ENCODE measurements at places on chromosomes 4 and X.
A peak's percentile ranks its signal among the peaks of the same experiment; 100 is the strongest.

- no peak for DNase-seq
These were observed 56.9 kb downstream of the PCGF3 start for GRCh38 chr4:762211-763190.

GRCh38 chr4:10105421-10105820, 11.2 kb downstream of the WDR1 start:
- DNase-seq: no peak

DNA sequence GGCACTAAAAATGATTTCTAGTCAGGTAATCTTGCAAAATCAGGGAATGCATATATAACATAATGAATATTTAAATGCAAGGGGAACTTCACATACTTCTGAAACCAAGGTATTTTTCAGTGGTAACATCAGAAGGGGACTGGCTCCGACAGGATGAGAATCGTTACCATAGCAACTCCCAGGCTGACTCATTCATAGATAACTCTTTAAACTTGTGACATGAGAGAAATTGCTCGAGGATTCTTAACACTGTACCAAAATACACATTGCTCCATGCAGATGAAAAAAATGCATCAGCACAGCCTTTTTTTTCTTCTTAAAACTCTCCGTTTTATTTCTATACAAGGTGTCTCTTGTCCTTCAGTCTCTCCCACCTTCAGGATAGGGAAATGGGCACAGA, 114.3 kb downstream of the GABRB1 start:
- peak; percentile 71 for DNase-seq

DNA sequence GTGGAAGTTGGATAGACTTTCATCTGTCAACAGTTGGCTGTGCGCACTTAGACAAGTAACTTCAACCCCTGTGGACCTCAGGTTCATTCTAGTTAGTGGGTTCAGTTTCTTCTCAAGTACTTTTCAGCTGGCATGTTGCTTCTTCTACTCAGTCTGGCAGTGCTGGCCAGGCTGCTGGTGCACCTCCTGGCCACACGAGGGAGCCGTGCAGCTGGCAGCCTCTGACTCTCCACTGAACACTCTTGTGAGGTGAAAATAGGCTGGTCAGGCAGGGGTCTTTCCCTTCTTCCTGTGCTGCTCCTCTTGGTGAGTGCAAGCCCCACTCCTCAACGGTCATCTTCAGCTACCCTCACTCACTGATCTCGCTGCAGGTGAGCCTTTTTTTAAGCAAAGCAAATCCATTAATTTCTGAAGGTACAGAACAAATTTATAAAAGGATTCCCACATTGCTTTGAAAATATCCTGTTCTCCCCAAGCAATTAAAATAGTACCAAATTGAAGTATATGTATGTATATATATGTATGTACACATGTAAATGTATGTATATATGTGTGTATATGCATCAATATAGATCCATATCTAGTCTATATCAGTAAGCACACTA, 30.6 kb downstream of the LONRF3 start:
- peak; percentile 41 for DNase-seq

DNA sequence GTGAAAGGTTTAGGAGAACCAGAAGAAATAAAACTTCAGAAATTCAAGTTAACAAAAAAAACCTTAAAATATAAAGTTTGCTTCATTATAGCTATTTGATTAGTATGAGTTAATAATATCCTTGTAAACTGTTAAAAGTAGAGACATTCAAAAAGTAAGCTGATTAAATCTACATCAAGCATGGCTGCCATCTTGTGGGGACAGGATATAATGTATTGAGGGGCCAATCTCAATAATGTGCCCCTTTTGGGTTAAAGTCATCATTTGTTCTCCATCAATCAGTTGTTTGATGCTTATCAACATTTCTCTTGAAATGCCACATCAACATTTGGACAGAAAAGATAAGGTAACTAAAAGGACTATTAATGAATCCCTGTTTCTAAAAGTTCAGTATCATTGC, 4.6 kb upstream of the GRID2 start:
- peak; percentile 15 for DNase-seq

DNA sequence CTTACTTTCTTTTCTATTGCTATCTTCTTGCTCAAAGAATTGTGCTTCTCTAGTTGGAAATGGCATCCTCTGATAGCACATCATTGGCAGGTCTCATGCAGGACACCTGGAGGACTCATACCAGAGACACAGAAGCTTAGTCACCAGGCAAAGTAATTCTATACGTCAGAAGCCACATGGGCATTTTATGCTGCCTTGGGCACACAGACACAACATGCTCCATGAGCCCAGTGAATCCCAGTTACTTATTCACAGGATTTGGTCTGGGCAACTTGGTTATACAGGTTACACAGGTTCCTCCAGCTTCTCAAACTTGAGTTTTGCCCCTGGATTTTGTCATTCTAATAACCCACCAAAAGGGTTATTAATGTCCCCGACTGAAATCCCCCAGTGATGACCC, 7.1 kb downstream of the RASSF6 start:
- no peak for DNase-seq

GRCh38 chrX:148856505-148856904, 356.1 kb downstream of the AFF2 start:
- DNase-seq: no peak

- DNase-seq: peak; percentile 55
These were observed 3.4 kb upstream of the GK start for GRCh38 chrX:30649859-30650258.

GRCh38 chr4:144423930-144424329, 222.0 kb upstream of the HHIP start:
- DNase-seq: no peak

DNA sequence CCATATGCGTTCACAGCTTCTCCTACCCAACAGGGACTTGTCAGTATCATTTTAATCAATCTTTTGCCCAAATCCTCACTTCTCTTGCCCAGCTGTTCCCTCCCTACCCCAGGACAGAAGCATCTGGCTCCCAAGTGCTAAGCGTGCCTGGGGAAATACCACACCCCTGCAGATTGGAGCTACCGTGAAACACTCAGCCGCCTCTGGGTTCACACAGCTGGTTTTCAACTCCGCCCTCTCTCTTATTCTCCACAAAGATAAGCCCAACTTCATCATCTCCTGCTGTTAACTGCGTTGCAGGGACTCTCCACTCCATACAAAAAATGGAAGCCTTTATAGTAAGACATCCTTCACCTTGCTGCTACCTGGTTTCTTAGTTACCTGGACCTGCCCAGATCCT, 147.3 kb upstream of the FTHL17 start:
- DNase-seq: no peak

DNA sequence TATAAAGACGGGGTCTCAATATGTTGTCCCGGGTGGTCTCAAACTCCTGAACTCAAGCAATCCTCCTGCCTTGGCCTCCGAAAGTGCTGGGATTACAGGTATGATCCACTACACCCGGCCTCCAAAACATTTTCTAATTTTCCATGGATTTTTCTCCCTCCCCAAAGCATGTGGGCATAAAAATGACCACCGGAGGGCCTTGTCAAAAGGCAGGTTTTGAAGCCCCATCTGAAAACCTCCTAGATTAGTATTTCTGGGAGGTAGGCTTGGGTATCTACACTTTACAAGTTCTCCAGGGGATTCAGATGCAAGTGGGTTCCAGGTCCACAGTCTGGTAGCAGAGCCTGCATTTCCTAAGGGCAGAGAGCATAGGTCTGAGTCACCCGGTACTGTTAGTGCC, 1.4 kb upstream of the GPR173 start:
- no peak for DNase-seq

DNA sequence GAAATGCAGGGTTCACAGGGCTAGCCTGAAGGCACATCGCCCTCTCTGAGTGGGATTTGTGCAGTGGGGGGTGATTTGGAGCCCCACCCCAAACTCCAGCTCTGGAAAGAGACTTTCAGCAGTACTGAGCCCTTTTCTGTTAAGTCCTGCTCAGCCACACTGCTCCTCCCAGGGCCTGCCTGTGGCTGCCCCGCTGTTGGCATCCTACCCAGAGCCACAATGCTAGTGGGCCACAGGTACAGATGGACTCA, 52.7 kb downstream of the CXorf49B start:
- DNase-seq: no peak

GRCh38 chr4:73964862-73965611, 16.8 kb downstream of the PF4 start:
- DNase-seq: peak; percentile 29

- peak; percentile 66 for DNase-seq
These were observed 353.8 kb upstream of the HAND2 start for GRCh38 chr4:173883821-173884220.

- DNase-seq: peak; percentile 86
These were observed 49.2 kb downstream of the SEL1L3 start for GRCh38 chr4:25813448-25814106.

DNA sequence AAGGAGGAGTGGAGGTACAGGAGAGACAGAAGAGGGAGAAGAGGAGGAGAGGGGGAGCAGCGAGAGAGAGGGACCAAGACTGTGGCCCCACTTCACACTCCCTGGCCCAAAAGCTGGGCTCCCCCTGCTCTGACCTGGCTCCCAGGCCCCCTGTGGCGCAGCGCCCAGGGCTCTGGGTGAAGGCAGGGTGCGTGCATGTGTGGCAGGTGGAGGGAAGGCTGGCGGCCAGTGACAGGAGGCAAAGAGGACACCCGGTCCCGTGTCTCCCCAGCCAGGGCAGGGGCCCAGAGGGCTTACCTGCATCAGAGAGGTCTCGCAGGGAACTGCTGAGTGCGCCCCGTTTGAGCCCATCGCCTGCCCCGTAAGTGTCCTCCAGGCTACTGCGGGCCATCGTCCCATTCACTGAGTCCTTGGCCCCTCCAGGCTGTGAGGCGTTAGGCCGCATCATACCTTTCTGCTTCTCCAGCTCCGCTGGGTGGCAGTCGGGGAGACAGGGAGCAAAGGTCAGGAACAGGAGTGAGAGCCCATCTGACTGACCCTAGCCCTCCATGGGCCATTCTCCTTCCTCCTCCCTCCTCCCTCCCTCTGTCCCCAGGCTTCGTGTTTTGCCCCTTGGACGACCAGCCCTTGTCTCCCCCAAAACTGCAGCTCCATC, 11.1 kb upstream of the KDM5C start:
- DNase-seq: no peak

- no peak for DNase-seq
These were observed 57.6 kb downstream of the DTHD1 start for GRCh38 chr4:36338973-36339372.

DNA sequence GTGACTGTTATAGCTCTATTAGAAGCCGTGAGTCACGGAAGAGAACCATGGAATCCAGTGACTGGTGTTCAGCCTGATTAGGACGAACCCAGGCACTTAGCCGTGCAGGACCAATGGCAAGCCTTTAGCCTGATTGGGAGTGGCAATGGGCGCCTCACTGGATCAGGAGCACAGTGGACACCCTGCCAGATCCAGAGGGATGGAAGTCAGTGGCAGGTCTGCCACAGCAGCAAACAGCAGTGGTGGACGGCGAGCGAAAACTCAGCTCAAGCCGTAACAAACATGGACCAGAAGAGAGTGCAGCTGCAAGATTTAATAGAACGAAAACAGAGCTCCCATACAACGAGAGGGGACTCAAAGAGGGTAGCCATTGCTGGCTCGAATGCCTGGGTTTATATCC, 1326.5 kb downstream of the ADGRL3 start:
- no peak for DNase-seq

DNA sequence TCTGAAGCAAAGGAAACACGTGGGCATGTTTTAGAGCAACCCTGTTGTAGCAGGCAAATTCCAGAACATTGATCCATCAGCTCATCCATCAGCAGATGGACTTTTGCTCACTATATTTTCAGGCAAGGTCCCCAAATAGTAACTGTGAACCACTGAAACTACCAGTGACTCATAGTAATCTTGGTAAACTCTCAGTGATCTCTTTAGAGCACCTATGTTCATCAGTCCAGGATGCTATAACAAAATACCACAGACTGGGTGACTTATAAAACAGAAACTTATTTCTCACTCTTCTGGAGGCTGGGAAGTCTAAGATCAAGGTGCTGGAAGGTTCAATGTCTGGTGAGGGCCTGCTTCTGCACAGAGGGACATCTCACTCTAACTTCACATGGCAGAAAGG, 28.9 kb upstream of the BTC start:
- no peak for DNase-seq

- no peak for DNase-seq
These were observed 278.8 kb upstream of the PPARGC1A start for GRCh38 chr4:24168658-24169057.

- DNase-seq: no peak
These were observed 1.1 kb upstream of the CUL4B start for GRCh38 chrX:120561634-120562568.

- DNase-seq: no peak
These were observed 87.2 kb downstream of the HS3ST1 start for GRCh38 chr4:11341337-11342043.

- peak; percentile 6 for DNase-seq
These were observed 9.8 kb upstream of the TIGD2 start for GRCh38 chr4:89101256-89102161.

- DNase-seq: no peak
These were observed 26.3 kb downstream of the IL1RAPL1 start for GRCh38 chrX:28613558-28613957.

DNA sequence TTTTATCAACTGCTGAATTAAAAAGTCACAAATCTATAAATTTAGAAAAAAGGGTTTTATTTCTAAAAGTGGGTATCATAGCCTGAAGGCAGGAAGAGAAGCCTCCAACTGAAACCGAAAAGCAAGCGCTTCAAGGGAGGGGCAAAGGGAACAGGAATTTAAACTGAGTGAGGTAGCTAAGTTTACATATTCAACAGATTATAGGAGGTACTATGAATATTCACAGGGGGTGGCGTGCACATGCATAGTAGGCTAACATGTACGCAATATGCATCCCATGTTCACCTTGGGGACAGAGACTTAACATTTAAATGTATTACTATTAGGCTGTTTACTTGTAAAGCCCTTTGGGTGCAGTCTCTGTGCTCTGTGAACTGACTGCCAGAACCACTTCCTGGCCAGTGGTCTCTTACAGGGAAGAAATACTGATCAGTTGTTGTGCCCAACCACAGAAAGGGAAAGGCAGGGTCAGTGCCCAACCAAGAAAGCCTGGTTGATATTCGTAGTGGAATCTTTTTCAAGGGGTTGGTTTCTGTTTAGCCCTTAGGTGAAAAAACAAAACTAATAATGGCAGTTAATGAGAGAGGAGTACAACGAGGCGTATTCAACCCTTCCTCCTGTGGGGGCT, 168.7 kb upstream of the GALNTL6 start:
- no peak for DNase-seq

DNA sequence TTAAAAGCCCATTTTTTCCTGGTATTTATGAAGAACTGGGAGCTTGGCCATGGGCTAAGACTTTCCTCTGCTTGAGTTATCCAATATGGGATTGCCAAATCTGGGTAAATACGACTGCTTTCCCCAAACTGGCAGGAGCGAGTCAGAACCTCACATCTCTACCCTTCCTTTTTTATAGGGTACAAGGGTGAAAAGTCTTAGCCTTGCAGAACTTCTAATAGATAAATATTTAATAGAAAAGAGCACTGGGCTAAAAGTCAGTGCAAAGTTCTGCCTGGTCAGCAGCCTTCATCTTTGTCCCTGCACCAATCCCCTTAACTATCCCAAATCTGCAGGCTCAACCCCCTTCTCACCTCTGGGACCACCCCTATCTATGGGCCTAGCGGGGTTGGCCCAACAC, 61.6 kb upstream of the ACSL1 start:
- no peak for DNase-seq

DNA sequence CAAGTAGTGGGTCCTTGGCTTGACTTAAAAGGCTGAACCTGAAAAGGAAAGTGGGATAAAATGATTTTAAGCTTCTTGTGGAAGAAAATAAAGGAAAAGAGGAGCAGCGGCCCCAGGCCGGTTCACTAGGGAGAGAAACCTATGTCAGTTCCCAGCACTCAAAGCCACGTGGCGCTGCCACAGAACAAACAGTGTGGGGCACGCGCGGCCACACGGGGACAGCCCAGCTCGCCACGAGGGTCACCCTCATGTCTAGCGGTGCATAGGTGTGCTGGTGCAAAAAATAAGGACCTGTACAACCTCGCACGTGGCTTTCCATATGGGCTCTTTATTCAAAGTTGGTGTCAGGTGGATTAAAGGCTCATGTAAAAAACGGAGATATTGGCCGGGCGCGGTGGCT, 17.1 kb downstream of the MSANTD1 start:
- no peak for DNase-seq

Data from iris pigment epithelial cell (primary cell).